Activated CD4-positive, alpha-beta T cell treated with anti-CD3 and anti-CD28 coated beads, Interleukin-2, amount 10 ng/mL, durations not matched to agents 7 days and 5 days (primary cell): ENCODE measurements at places on chromosomes 6 and 20. TPM values are rescaled to one million over a fixed set of nuclear protein-coding genes. Genes with fewer than 3 reads are reported as not detected.
A peak's percentile ranks its signal among the peaks of the same experiment; 100 is the strongest.

The MAP3K7 gene
- total RNA-seq: 29.1 TPM

The VARS2 gene
- 34.3 TPM for total RNA-seq

The VNN1 gene
- not detected for total RNA-seq

The MUCL3 gene
- not detected for total RNA-seq

The LPA gene
- total RNA-seq: not detected

The TMEM217 gene
- 1.3 TPM for total RNA-seq

The MYL9 gene
- 0.42 TPM for total RNA-seq

The KCNK15 gene
- total RNA-seq: not detected

The WFDC10B gene
- not detected for total RNA-seq

The GPLD1 gene
- total RNA-seq: 0.15 TPM

The MEP1A gene
- not detected for total RNA-seq

The CGAS gene
- 27.9 TPM for total RNA-seq

The CTSA gene
- total RNA-seq: 76.3 TPM

The METTL24 gene
- total RNA-seq: not detected

DNA sequence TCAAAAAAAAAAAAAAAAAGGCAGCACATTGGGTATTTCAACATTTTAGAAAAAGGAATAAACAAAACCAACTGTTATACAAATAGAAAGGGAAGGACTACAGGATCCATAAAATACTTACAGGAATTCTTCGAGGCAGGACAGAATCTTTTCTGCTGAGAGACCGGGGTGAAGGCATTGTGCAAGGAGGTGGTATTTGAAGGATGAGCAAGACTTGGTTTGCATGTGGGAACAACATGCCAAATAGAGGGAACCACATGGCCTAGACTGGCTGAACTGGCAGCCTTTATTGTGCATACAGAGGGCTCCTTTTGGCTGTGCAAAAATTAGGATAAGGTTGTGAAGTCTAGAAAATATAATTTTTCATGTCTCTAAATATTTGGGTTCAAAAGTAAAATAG lies 62.9 kb downstream of the SCAND1 start:
- DNase-seq: no peak

DNA sequence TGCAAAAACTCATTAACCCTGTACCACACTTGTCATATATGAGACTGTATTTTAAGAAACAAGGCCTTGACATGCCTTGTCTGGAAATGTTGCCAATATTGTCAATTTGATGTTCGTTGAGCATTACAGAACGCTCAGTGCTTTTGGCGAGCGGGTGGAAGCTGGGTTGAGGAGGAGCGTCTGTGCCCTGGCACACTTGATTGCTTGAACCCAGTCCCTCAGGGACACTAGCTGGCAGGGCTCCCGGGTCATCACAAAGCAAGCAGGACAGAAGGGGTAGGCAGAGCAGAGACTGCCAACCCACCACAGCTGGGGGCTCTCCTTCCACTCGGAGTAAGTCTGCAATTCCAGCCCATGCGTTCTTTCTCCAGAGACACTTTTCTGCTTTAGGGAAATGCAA lies 286.3 kb downstream of the KHDC1L start:
- DNase-seq: no peak

DNA sequence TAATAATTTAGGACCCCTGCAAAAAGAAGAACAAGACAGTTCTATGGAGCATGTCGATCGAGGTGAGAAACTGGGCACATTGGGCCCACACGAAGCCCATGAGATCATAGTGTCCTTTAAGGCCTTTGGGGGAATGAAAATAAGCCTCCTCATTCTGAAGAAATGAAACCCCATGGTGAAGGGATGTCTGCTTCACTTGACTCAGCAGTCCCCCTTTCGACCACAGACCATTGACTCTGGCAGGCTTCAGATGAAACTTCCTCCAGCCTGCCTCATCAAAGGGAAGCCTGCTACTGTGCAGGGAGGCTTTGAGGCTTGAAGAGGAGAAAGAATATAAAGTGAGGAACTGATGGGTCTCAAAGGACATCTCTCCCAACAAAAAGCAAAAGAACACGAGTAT lies 144.2 kb upstream of the FBXL4 start:
- DNase-seq: no peak

DNA sequence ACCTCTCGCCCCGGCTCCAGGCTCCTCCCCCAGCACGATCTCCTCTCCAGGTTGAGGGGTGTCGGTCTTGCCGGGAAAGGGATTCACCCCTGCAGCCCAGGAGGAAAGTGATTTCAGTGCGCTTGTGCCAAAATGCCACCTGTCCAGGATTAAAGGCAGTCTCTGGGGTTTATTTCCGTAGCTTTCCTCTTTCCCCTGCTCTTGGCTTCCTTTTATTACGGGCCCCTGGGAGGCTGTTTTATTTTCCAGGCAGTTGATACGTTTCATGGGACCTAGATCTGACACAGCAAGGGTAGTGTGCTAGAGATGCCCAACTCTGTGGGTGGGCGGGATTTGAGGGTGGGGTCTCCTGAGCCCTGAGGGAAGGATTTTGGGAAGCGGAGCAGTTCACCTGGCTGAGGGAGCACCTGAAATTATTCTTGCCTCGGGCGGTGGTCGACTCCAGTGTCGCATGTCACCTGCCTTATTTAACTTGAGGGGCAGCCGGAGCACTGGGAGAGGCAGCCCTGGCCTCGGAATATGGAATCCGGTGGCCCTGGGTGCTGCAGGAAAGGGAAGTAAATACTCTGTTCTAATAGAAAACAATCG lies 9.5 kb upstream of the NKX2-2 start:
- DNase-seq: no peak

GRCh38 chr6:109372130-109372529 lies 10.1 kb downstream of the CD164 start:
- DNase-seq: no peak

GRCh38 chr20:53723621-53724020 lies 130.0 kb upstream of the ZNF217 start:
- DNase-seq: no peak

- DNase-seq: no peak
Observed at GRCh38 chr20:25637247-25637646, 13.4 kb upstream of the NANP start.

DNA sequence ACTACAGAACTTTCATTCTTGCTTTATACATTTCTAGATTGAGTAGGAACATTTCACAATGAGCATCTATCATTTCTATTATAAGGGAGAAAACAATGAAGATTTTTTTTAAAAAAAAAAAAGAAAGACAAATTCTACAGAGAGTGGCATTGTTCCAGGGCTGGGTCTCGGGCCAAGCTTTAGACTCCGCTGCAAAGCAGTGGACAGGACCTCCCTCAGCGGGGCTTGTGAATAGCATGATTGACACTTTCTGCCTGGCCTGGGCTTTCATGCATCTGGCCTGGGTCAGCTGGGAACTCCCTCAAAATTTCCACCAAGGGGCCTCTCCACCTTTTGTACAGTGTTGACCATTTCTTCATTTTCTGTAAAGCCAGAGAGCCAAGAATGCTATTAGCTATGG lies 55.8 kb upstream of the HIVEP2 start:
- no peak for DNase-seq

GRCh38 chr6:43950051-43950605 lies 177.1 kb downstream of the MRPL14 start:
- DNase-seq: no peak

DNA sequence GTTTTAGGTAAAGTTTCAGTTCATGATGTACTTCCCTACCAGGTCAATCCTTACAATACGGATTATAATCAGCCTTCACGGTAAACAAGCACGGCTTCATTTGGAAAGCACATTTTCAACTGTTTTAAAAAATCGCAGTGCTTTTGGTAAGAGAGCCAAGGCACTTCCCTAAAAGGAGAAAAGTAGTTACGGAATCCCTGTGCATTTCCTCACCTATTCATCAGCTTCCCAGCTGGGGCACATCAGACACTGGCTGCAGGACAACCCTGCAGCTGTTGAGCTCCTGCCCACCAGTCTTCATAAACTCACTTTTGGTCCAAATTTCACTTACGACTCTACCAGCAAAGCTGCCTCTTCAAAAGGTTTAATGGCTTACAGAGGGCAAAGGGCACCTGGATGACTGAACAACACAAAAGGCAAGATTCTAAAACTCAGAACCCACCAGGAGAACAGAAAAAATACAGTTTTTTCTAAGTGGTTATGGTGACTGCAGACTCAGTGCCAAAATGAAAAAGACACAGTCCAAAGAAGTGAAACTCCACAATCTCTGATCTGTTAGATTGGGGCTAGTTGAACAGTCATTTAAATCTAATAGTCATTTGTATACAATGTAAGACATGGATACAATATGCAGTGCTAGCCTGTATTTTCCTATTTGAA lies 7.5 kb downstream of the SNX5 start:
- DNase-seq: no peak

GRCh38 chr6:7112741-7113313 lies 5.1 kb downstream of the RREB1 start:
- peak; percentile 59 for DNase-seq

- no peak for DNase-seq
Observed at GRCh38 chr6:87093199-87093598, 1.7 kb downstream of the CGA start.

DNA sequence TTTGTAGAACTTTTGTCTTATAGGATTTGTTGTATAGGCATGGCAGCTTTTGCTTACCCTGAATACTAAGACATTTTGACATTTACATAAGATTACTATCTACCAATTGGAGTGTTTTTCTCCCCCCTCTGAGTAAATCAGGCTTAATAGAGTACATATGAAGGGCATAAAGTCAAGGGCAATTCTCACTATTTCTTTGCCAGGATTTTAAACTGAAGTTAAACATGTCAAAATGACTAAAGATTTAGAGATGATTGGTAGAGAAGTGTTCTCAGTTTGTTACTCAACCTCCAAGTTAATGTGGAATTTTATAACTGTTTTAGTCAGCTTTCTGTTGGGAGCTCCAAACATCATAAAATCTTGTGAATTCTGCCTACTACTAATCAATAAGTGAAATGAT lies 157.8 kb downstream of the CDKAL1 start:
- no peak for DNase-seq

GRCh38 chr6:116004841-116005815 lies 55.6 kb downstream of the FRK start:
- DNase-seq: no peak

- no peak for DNase-seq
Observed at GRCh38 chr20:16942756-16943155, 194.6 kb downstream of the OTOR start.

DNA sequence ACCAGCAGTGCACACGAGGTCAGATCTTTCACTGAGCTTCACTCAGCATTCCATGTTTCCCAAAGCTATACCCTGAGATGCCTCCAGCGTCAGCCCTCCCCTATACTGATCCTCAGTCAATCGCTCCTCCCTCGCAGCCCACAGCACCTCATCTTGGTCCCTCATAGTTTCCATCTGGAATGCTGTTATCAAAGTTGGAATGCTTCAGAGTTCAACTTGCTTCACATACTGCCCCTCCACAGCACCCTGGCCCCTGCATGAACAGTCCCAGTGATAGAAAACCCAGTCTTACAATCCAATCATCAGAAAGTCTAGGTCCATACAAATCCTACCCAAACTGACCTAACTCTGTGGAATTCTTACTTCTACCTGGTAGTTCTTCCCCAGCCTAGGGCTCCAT lies 20.0 kb downstream of the SPAG4 start:
- no peak for DNase-seq

DNA sequence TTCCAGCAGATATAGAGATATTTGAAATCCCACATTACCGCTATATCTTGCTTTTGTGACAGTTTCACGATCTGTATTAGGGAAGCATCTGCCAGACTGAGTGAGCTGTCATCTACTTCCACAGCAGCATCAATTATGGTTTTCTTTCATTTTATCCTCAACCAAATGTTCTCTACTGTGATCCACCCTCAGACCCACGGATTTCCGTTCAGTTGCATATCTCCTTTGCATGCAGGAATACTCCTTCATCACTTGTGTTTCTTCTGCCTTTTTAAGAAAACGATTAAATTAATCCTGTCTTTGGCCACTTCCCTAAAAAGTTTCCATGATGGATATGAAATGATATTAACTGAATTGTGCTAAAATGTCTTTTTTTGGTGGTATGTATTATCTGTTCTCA lies 262.1 kb upstream of the ADGRB3 start:
- no peak for DNase-seq

DNA sequence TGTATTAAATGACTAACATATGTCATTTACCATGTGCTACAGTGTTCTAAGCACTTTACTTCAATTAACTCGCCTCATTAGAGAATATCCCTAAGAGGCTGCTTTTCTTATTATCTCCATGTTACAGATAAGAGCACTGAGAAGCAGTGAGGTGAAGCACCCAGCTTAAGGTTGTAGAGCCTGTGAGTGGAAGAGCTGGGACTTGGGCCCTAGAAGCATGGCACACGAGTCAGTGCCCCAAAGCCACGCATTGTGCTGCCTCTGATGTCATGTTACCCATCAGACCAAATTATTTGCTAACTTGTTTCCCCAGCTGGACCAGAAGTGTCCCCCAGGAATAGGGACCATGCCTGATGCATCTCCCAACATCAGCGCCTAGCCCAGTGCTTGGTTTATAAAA lies 34.1 kb downstream of the POFUT1 start:
- DNase-seq: no peak

- DNase-seq: peak; percentile 33
Observed at GRCh38 chr6:53048431-53049195, 16.6 kb upstream of the FBXO9 start.

DNA sequence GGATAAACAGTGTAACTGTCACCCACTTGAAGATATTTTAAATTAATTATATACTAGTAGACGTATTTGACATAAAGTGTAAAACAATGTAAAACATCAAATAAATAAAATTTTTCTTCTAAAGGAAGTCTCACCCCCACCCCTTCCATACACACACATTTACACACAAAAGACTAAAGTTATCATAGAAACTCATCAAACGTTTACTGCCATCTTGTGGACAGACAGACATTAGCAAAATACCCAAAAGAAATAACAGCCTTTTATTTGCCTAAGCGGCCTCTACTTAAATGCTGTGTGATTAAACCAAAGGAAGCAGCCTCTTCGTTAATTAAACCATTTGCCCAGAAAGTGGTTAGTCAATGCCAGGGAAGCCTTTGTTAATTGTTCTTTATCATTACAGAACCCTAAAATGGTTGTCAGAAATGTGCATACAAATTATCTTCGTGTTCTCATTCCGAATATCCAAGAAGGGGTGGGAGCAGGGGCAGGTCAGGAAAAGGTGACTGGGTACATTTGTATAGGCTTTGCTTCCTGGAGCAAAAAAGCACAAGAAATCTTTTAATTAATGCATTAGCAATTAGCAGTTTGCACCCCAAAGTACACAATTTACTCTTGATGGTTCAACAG lies 176.2 kb upstream of the SASH1 start:
- no peak for DNase-seq

DNA sequence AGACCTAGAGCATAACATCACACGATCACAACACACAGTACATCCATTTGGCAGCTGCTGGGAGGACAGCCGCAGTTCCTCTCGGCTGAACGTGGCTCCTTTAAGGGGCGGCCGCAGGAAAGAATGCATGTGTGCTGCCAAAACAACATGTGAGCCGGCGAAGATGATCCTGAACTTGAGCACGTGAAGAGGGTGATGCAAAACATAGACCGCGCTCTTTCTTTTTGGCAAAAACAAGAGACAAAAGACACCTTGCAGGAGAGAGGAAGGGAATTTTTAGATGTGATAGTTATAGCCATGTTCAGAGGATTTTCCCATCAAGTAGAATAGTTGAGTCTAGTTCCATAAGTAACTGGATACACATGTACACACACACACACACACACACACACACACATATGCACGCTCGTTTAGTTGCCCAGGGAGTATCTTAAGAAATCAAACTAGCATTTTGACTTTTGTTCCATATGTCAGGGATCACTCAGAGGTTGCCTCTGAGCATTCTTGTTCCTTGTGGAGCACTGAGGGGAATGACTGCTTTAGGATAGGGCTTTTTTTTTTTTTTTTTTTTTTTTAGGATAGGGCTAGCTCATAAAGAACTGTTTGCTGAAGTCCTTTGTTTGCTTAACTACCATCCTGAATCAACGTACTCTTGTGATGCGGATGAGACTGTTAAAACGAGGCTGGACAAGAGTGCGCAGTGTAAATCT lies 21.7 kb upstream of the RANBP9 start:
- no peak for DNase-seq
